ENCODE measurements at places on chromosomes 11 and 22. TPM values are rescaled to one million over a fixed set of nuclear protein-coding genes. Genes with fewer than 3 reads are reported as not detected.

DNA sequence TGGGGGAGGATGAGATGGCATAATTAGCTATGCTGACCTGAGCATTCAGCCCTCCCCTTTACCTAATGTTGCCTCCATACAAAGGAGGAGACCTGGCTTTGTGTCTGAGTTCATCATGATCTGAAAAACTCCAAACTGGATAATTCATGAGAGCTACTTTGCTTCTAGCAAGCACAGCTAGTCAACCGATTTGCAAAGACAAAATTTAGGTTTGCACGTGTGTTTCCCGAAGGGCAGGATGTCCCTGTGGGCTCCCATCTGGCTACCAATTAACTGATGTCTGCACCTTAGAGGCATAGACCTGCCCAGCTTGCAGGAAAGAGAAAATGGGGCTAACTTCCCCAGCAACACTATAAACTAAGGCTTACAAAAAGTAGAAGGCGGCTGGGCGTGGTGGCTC, 42.2 kb upstream of the POU2AF1 start:
- DNase-seq: no peak

DNA sequence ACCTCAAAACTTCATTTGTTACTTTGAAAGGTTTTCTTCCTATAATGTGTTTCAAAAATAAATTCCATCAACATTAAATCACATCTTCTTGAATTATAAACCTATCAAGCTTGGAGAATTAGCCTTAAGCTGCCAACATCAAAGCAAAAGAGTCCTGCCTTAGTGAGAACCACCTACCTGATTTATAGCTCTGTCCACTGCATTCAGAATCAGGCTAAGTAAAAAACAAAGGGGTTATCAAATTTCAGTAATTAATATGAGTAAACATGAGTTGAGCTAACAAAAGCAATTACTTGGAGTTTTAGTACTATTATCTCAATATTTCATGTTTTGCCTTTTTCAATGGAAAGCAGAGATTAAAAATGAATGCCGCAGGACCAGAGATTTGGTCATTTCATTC, 73.9 kb downstream of the CADM1 start:
- no peak for DNase-seq

DNA sequence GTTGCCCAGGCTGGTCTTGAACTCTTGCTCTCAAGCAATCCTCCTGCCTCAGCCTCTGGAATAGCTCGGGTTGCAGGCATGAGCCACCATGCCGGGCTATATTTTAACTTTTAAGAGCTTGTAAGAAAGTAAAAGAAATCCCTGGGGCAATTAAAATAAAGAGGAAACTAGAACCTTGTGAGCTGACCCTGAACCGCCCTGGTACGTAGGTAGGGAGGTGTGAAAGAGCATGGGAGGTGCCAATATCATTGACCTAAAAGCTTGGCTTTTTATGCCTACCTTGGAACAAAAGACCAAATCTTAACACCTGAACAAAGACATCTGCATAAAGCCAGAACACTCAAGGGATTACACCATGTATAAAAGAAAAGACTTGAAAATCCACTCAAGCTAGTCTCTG, 595.1 kb downstream of the SOX6 start:
- no peak for DNase-seq

The PANX3 gene
- not detected for total RNA-seq

The CADM1 gene
- 36.0 TPM for total RNA-seq

DNA sequence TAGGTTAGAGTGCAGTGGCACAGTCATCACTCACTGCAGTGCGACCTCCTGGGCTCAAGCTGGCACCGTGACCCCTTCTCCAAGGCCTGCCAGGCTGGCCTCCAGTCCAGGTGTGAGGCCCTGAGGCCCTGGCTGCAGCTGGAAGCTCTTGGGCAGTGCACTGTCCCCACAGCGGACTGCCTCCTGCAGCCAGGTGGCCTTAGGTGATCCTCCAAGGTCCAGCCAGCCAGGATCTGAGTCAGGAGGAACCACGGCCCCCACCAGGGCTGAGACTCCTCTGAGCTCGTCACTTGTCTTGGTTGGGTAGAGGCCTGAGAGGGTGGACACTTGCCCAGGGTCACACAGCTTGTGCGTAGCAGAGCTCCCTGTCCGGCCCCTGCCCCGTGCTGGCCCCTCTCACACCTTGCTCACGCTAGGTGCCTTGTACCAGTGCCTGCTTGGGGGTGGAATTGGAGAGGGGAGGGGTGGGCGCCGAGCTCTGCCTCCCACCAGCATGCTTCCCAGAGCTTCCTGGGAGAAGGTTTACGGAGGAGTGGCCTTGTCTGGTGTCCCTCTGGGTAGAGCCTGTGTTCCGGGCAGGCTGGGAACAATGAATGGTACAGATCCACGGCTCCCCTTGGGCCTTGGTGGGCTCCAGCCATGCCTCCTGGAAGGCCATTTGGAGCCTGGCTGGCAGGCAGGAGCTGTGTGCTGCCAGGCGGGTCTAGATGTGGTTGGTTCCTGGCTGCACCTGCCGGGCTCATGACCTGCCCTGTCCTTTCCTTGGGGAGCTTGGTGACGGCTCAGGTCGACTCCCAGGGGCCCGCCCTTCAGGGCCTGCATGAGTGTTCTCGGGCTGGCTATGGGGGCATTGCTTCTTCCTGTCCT, 20.6 kb downstream of the KCNQ1 start:
- DNase-seq: peak; percentile 67

The DLG2 gene
- total RNA-seq: 9.9 TPM

- DNase-seq: no peak
Measured at GRCh38 chr11:128628325-128628673, 40.9 kb upstream of the ETS1 start.

DNA sequence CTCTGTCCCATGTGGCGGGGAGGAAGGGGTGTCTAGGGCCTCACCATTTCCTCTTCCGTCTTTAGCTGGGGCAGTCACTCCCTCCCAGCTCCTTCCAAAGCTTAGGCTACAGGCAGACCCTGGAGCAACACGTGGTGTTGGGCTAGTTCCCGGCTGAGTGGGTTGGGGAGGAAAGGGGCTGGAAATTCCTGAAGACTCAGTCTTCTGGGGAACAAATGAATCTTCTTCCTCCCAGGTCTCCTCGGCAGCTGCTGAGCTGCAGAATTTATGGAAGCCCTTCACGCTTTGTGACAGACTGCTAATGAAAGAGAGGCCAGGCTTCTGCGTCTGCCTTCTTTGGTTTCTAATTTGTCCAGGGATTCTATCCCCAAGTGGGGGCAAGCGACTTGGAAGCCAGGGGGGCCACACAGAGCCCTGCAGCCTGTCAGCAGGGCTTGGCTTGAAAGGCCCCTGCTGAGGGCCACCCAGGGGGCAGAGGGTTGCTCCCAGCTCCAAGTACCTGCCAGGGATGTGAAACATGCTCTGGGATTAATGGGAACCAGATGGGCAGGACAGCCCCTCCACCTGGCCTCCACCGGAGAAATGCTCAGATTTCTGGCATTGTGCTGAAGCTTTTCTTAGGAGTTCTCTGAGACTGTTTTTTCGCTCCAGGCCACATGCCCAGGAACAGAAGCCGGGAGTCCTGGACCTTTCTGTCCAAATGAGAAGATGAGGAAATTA, 123.1 kb downstream of the PKNOX2 start:
- no peak for DNase-seq

DNA sequence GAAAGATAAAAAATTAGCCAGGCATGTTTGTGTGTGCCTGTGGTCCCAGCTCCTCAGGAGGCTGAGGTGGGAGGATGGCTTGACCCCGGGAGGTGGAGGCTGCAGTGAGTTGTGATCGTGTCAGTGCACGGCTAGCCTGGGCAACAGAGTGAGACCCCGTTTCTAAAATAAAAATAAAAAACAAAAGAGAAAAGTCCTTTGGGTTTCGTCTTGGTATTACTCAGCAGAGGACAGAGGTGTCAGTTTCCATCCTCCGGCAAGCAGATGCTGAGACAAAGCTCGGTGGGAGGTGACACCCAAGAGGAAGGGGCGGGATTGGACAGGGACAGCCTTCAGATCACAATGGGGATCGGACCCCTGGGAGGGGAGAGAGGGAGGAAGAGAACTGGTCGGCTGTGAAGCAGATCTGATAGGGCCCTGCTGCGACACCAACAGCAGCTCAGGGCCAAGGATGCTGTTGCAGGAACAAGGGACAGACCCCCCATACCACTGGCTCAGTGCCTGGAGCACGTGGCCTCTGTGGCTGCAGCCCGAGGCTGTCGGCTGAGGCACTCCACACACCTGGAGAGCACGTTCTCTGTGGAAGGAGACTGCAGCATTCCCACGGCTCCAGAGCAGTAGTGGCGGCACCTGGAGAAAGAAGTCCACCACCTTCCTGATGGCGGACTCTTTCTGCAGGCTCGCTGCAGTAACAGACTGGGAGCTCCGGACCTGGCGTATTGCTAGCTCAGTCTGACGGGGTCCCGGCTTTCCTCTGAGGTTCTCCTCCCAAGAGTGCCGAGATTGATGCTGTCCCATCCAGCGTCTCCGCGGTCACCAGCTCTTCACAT, 5.2 kb upstream of the BID start:
- no peak for DNase-seq

GRCh38 chr11:74682731-74683278, 48.4 kb downstream of the CHRDL2 start:
- DNase-seq: peak; percentile 36

DNA sequence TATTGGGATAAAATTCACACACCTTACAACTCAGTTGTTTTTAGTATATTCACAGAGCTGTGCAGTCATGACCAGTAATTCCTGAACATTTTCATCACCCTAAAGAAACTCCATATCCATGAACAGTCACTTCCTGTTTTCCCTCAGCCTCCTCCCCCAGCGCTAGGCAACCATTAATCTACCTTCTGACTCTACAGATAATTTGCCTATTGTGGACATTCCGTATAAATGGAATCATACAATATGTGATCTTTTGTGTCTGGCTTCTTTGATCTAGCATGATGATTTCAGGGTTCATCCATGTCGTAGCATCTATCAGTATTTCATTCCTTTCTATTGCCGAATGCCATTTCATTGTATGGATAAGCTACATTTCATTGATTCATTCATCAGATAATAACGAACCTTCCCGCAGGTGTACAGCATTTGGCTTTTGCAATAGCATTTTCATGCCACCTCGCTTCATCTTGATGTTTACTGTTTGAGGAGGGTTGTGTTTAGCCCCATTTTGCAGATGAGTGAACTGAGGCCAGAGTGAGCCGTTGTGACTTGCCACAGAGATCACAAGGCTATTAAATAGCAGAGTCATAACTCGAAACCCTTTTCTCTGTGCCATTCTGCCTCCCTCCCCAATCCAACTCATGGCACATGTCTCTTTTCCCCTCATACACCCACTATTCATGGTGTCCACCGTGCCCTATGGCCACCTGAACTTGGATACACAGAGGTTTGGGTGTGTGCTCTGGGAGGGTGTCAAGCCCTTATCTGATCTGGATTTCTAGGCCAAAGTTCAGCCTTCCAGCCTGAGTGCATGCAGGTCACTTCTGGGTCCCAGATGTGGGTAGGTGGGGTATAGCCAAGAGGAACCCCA, 11.1 kb upstream of the MYH9 start:
- DNase-seq: no peak

The ANGPTL5 gene
- total RNA-seq: 1.9 TPM

The FREY1 gene
- 0.54 TPM for total RNA-seq

DNA sequence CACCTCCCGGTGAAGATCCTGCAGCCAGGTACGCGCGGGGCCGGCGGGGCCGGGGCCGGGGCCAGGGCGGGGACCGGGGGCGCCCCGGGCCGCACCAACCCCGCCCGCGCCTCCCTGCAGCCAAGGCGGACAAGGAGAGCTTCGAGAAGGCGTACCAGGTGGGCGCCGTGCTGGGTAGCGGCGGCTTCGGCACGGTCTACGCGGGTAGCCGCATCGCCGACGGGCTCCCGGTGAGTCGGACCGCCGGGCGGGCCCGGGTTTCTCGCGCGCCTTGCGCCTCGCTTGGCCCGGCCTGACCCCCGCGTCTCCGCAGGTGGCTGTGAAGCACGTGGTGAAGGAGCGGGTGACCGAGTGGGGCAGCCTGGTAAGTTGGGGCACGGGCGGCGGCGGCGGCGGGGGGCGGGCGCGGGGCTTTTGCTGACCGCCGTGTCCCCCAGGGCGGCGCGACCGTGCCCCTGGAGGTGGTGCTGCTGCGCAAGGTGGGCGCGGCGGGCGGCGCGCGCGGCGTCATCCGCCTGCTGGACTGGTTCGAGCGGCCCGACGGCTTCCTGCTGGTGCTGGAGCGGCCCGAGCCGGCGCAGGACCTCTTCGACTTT, 531 bp downstream of the PIM3 start:
- DNase-seq: peak; percentile 77

GRCh38 chr11:134725716-134726639, 313.9 kb upstream of the B3GAT1 start:
- no peak for DNase-seq

The MIOX gene
- total RNA-seq: not detected
